Panc1 (cell line): ENCODE measurements at places on chromosomes 5 and 9. TPM values are rescaled to one million over a fixed set of nuclear protein-coding genes. Genes with fewer than 3 reads are reported as not detected.
A peak's percentile ranks its signal among the peaks of the same experiment; 100 is the strongest.

Gene MARVELD2
- 17.3 TPM for total RNA-seq

GRCh38 chr9:27638716-27639115 is 65.4 kb upstream of the C9orf72 start:
- no peak for DNase-seq

Gene DIPK1B
- 10.6 TPM for total RNA-seq

DNA sequence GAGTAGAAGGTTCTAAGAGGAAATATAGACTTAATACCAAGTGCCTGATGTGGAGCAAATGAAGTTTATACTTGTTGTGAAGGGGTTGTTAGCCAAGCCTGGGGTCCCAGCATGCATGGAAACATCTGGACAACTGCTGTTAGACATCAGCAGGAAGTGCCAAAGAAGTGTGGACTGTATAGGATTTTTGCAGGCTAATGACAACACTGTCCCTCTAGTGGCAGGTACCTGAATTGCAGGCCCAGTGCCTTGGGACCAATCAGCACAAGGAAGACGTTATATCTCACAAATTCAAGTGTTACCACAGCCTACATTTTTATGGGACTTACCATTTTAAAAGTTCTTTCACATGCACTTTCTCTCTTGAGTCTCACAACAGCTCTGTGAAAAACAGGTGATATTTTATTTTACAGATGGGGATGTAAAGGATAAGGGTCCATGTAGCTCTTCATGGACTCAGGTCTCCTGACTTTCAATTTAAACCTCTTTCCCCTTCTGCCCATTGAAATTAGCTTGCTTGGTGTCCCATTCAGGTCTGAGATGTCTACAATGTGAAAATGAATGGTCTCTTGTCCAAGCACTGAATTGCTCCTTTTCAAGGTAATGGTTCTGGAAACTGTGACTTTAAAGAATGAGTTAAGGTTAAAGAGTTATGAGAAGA is 89.0 kb upstream of the MAP1B start:
- DNase-seq = peak; percentile 71

DNA sequence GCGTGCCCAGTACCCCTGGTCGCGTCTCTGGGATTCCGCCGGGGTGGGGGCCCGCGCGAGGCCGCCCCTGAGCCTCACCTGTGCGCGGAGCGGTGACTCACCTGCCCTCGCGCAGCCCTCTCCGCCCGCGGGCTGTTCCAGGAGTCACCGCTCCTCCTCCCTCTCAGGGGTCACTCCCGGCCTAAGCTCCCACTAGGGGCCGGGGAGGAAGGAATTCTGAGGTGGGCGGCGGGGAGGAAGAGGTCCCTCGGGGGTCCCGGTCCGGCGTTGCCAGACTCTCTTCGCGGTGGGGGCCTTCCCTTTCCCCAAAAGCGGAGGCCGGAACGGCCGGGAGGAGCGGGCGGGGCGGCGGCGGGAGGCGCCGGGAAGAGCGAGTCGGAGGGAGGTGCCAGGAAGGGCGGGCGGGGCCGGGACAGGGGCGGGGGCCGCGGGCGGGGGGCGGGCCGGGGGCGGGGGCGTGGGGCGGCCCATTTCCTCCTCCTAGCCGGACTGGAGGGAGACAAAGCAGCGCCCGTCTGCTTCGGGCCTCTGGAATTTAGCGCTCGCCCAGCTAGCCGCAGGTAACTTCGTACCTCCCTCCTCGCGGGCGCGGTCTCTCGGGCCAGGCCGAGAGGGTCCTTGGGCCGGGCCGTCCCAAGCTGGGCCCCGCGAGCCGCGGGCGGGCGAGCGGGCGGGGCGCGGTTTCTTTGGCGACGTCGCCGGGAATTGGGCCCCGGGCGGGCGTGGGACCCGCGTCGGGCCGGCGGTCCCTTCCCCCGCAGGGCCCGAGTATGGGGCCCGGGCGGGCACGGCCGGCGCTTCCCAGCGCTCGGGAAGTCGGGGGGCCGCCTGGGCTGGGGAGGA is at the start of gene CTNNA1:
TSS of gene CTNNA1 (plus strand) at position 475 of the 843 bp plus-strand sequence. CDS start 28,500 bp downstream, outside the sequence.
- DNase-seq = no peak

DNA sequence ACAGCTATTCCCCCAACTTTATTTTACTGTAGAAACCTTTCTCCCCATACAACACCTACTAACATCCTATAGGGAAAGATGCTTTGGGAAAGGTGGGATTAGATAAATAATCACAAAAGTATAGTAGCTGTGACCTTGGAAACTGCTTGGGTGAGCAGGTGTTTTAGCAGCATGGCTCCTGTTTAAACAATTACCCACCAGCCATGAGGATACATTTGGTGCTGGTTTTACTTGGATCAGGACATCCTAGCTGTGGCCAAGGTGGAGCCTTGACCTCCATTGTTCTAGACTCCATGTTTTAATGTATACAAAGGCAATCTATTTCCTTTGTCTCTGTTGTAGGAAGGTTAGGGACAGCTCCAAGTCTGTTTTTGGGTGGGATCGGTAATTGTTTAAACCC is 56.8 kb upstream of the ALDH1B1 start:
- no peak for DNase-seq

DNA sequence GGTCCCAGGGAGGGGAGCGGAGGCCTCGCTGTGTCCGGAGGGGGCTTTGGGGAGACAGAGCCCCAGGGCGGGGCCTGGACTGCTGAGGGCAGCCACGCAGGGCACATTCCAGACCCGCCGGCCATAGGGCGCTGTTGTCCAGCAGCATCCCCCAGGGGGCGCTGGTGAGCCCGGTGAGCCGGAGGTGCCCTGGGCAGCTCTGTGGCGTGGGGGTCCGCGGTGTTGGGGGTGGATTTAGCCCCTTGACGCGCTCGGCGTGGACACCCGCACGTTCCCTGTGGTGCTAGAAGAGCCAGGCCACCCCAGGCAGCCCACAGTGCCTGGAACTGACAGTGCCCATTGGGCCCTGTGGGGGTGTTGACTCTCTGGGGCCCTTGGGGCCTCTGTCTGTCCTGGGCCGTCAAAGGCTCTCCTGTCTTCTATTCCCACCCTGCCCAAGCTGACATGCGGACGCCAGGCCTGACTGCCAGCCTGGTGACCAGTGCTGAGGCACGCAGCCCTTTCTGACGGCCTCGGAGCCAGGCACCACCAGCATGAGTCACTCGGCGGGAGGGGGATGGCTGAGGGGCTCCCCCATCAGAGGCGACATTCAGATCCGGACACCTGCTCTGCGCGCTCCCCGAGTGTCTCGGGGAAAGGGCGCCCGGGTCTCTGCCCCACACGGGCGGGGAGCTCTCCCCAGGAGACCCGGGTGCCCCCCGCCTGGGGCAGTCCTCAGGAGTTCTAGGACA is 23.9 kb downstream of the TPPP start:
- no peak for DNase-seq

- no peak for DNase-seq
Measured at GRCh38 chr9:33220681-33221567, 19.0 kb upstream of the SPINK4 start.

- DNase-seq = no peak
Measured at GRCh38 chr9:79667817-79668436, 96.2 kb downstream of the TLE4 start.

DNA sequence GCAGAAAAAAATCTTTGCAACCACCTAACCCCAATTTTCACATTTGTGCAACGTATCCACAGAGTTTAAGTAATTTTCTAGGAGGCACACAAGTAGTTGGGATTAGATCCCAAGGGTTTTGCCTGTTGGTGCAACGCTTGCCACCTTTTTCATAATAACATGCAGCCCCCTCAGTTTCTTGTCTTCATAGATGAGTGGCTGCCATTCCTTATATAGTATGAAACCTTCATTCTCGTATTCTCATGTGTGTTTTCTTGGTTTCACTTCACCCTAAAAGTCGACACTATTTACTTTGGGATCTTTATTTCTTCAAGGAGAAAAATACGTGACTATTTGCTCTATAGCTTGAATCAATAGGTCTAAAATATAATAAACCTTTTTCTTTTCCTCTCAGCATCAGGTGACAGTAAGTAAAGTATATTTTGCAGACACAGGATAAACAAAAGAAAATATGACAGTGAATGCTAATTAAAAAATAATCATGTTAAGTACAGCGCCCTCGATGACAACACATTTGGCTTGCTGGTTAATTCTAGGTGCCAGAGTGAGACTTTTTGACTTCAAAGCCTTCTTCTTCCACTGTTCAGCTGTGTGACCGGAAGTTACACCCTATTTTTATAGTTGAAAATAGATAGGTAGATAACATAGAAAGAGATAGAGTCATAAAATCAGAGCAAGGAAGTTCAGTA is 342.8 kb upstream of the CCNG1 start:
- DNase-seq = no peak

DNA sequence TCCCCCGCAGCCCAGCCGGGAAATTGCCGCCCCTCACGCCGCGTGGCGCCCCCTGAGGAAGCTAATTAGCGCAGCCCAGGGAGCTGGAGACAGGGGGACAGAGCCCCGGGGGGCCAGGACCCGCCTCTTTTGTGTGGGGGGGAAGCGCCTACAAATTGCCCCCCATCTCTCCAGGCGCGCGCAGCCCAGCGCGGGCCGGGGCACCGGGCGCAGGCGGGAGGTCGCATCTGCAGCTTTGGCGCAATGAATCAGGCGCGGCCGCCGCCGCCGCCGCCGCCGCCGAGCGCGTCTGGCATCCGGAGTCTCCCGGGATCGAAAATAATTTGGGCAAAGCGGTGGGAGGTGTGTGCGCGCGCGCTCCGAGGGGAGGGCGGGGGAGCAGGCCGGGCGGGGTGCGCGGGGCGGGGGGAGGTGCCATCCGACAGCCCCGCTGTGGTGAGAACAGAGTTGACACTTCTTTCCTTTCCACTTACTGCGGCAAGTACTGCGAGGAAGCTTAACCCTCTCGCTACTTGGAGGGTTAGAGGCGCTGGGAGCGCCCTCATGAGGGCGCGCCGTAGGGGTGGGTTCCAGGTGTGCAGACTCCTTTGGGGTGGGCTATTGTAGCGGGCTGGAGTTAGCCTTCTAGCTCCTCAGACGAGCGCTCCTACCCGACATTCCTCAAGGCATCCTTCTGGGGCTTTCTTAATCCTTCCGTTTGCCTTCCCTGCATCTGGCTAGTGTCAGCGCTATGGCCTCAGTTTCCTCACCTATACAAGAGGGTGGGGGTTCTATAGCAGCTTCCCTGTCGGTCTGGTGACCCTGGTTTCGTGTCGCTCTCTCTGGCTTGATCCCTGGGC is 63.1 kb downstream of the CXXC5 start:
- no peak for DNase-seq

DNA sequence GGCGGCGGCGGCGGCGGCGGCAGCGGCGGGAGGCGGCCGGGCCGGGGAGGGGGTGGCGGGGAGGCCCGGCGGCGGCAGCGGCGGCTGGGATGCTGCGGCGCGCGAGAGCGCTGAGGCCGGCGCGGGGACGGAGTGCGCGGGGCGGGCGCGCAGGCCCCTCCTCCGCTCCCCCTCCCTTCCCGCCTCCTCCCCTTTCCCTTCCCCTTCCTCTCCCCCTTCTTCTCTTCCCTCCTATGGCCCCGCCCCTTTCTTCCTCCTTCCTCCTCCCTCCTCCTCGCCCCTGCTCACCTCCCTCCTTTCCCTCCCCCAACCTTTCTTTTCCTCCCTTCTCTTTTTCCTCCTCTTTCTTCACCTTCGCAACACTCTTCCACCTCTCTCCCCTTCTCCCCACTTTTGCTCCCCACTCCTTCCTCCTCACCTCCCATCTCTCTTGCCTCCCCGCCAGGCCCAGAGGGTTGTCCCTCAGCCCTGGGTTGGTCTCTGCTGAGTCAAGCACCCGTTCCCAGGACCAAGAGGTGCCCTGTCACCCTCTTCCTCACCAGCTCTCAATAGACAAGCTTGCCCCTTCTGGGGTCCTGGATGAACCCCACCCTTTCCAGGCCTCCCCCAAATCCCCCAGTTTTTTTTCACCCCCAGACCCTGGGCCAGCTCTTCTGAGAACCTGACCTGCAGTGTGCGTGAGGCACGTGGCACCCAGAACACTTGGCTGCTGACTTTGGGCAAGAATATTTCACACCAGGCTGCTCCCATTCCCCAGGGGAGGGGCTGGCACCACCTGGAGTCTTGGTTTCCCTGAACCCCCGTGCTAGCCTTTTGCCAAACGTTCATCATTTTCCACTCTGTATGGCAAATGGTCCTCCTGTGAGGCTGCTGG is at the start of gene SEMA4D:
TSS of gene SEMA4D (minus strand) at position 136 of the 874 bp plus-strand sequence. CDS start 92,657 bp downstream, outside the sequence.
- no peak for DNase-seq

GRCh38 chr5:74640954-74641734 is 616 bp upstream of the ENC1 start:
- peak; percentile 61 for DNase-seq

GRCh38 chr5:99285606-99286005 is 356.8 kb upstream of the CHD1 start:
- DNase-seq = no peak

DNA sequence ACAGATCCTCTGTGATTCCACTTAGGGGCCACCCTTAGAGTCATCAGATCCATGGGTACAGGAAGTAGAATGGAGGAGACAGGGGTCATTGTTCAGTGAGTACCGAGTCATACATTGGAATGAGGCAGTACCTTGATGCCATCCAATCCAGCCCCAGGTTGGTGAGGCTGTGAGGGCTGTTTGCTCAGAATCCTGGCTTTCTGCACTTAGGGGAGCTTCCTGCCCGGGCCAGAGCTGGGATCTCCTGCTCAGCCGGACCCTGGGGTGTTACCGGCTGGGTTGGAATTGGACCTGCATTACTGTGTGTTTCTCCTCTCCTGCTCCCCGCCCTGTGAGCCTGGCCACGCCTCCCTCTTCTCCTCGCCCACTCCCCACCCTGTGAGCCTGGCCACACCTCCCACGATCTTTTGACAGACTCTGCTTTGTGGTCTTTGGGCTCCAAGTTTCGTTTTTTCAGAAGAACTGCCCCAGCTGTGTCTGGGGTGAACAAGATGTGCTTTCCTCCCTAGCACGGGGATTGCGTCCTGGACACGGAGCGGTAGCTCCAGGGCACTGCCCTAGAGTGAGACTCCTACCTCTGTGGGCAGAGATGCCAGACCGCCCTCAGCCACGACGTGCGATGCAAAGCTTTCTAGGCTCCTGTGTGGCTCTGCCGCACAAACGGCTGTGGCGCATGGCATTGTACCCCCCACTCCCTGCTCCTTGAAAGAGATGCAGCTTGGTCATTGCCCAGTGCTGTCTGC is 15.4 kb downstream of the TRAF2 start:
- DNase-seq = no peak

Gene DELE1
- 78.4 TPM for total RNA-seq

DNA sequence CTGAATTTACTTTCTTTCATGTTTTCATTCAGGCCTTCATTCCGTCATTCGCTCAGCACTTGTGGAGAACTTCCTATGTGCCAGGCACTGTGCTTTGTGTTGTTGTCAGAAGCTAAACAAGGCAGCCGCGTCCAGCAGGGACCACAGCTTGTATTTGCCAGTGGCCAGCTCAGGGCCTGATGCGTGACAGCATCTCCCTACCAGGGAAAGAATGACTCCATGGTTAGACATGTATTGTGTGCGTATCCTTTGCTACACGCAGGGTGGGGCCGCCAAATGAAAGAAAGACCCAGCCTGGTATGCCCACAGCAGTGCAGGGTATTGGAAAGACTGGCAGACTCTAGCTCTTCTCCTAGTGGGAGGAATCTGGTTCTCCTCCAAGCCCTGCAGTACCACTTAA is 4.7 kb upstream of the COL27A1 start:
- no peak for DNase-seq

Gene CSF2
- total RNA-seq = not detected

Gene GAPT
- total RNA-seq = not detected

GRCh38 chr5:157610990-157611389 is 35.4 kb upstream of the ADAM19 start:
- DNase-seq = no peak
